ENCODE measurements at places on chromosomes 3 and 15.
A peak's percentile ranks its signal among the peaks of the same experiment; 100 is the strongest.

DNA sequence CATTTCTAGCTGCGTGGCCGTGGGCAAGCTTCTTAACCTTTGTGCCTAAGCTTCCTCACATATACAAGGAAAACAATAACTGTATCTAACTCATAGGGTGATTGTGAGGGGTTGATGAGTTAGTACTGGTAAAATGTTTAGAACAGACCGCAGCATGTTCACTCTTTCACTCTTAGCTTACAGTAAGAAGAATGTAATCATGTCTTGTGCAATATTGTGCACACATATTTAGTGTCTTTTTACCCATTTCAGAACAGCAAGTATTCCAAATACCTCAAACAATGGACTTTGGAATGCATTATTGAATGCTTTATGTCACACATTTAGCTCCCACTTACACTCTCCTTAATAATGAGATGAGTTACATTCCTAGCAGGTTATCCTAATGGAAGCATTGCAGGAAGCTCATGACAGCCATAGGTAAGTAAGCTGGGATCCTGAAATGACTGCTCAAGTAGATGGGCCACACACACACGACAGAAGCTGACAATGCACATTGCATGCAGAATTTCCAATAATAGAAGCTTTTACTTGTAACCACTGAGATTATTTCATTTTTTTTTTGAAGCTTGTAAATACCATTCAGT lies 468.9 kb upstream of the WNT5A start:
- no peak for DNase-seq

GRCh38 chr3:123692041-123692440 lies 107.2 kb upstream of the HACD2 start:
- DNase-seq, result no peak

DNA sequence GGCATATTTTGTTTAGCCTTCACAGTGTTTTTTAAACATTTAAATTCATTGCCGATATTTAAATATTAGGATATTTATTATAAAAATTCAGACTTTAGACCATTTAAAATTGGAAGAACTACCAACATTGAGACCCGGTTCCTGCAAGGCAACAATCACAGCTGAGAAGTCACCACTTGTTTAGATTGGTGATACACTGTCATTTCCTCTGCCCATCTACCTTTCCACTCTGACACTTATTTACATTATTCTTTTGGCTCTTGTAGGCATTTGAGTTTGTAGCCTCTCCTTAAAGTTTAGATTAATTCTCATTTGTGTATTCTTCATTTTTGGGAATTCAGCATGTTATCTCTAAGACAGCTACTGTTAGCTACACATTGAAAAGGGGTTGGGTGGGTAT lies 10.3 kb upstream of the IL20RB start:
- DNase-seq, result no peak

GRCh38 chr3:37863949-37864822 lies 2.5 kb downstream of the CTDSPL start:
- no peak for DNase-seq

- peak; percentile 56 for DNase-seq
These were observed 469.6 kb upstream of the DPPA4 start for GRCh38 chr3:109806929-109807328.

DNA sequence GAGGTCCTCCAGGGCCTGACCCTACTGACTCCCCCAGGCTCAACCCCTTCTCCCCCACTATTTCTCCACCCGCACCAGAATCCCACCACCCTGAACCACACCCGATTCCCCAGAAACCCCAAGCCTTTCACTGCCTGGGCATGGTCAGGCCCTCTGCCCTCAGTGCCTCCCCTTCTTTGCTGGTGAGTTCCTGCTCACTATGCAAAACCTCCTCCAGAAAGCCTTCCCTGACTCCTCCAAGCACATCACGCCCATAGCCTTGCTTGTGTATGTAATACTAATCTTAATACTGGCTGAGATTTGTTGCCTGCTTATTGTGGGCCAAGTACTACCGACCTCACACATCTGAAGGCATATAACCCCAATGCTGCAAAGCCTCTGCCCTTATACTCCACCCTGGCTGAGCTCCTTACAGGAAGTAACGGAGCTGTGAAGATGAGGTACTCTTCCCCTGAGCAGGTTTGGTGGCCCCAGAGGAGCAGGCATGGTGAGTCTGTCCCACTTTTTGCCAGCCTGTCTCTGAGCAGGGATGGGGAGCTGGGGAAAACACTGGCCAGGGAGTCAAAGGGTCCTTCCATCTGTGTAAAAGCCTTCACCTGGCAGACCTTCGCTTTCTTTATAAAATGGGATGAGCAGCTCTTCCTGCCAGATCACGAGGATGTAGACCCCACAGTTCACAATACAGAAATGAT lies 9.5 kb downstream of the RAB6B start:
- no peak for DNase-seq

GRCh38 chr15:64044300-64045100 lies 1.8 kb downstream of the DAPK2 start:
- DNase-seq, result no peak

DNA sequence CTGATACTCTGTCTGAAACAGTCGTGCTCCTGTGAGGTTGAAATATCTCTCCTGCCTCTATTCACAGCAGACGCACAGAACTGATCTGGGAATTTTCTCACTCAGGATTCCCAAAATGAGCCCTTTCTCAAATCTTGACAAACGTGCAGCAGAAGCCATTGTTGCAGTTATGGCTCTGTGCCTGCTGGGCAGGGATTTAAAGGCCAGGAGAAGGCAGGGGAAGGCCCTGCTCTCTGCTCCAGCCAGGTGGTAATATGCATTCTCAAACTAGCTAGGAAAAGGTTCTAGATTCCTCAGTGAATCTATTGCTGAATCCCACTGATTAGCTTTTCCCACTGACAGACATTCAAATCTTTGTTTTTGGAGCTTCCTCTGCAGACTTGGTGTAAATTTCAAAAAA lies 2.2 kb downstream of the MINAR1 start:
- DNase-seq, result no peak

DNA sequence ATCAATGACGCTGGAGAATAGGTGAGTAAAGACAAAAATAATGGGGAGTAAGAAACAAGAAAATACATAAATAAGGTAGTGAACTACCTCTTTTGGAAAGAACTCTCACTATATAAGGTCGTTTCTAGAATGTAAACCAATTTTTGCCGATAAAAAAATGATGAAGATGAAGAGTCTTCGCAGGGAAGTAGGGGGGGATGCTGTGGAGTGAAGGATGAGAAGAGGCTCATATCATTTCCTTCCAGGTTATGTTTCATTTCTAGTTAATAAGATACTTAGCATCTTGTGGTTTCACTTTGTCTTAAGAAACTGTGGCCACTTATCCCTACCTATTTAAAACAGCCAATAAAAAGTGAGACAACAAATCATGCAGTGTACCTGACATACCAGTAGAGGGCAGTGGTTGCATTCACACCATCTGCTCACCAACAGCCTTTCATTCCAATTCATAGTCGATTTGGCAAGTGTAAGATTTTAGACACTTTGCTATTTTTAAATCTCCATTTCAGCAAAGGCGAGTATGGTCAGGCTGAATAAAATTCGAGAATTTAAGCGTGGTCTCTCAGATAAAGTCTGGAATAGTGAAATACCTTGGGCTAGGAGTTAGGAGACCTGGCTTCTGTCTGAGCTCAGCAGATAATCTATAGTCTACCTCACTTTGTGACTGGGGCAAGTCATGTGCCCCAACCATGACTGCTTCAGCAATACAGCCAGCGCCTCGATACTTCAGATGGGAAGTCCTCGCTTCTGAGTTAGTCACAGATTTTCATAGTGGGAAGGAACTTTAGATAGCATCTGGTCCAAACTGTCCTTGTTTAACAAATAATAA lies 28.9 kb upstream of the ICE2 start:
- peak; percentile 53 for DNase-seq

- DNase-seq, result no peak
These were observed 93.0 kb downstream of the ARNT2 start for GRCh38 chr15:80497221-80497620.

- DNase-seq, result no peak
These were observed 24.5 kb upstream of the BCL6 start for GRCh38 chr3:187769771-187770170.

DNA sequence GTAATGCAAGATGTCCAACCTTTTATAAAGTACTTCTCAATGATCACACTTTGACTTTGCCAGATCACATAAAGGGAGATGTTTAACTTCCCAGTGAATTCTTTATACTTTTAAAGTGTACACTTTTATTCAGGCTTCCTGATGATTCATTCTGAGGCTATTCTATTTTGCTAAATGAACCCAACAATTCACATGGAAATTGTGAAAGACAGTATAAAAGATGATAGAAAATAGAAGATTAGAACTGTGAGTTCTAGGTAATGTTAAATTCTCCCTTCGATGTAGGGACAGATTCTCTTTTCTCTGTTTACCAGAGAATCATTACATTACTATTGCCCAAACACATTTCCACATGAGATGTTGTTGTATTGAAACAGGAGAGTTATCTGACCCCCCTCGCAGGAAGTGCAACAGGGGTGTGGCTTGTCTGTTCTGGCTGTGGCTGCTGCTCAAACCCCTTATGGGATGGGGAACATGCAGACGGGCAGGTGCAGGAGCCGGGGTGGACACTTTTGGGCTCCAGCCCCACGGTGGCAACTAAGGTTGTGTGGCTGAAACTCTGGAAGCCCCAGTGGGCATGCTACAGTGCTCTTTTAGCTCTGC lies 131.3 kb upstream of the LRTM1 start:
- no peak for DNase-seq
